ENCODE measurements at places on chromosomes 1 and 21.
A peak's percentile ranks its signal among the peaks of the same experiment; 100 is the strongest.

DNA sequence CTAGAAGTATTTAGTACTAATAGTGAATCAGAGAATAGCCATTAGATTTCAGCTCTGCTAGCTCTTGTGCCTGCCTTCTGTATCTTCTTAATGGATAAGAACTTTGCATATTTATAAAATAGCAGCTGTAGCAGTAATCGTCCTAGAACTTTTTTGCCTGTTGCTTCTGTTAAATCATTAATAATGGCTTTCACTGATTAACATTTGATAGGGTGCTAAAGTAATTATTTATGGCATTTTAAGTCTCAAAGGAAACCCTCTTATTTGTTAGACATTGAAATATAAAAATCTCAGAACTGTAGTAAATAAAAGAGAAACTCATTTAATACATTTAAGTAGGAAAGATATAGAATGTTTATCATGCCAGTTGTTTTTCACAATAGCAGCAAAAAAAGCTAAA is 27.0 kb downstream of the SPEN start:
- DNase-seq: no peak

DNA sequence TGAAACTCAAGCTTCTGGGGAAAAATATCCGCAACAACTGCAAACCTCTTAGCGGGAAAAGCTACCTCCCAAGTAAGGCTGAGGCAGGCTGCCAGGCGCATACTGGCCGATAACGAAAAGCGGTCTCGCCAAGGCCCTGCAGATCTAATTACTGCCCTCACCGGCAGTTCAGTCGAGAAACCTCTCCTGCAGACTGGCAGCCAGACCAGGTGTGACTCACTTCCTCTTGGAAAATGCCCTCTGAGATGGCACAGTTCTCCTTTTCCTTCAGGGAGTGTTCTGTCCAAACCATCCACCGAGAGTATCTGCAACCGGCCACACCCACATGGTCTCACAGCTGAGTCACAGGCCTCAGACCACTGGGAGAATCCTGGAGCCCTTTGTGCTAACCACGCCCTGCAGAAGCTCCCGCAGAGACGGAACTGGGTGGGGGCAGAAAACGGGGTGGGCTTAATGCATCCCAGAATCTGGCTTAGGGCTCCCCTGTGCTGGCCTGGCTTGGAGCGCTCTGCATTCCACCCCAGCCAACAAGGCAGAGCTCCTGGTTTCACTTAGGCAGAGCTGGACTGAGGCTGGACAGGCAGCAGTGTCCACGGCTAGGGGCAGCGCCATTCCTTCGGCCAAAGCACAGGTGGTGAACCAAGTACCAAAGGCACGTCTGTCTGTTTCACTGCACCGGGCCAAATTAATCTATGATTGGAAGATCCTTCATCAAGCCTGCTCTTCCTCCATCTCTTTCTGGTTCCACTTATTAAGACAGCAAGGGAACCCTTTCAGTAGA is 1.2 kb downstream of the S100A10 start:
- DNase-seq: peak; percentile 95

GRCh38 chr1:28027660-28028059 is 60.8 kb downstream of the EYA3 start:
- DNase-seq: no peak

GRCh38 chr1:36137776-36138175 is 11.5 kb downstream of the TRAPPC3 start:
- DNase-seq: no peak

- no peak for DNase-seq
Measured at GRCh38 chr1:188423073-188423472, 1594.3 kb downstream of the PLA2G4A start.

DNA sequence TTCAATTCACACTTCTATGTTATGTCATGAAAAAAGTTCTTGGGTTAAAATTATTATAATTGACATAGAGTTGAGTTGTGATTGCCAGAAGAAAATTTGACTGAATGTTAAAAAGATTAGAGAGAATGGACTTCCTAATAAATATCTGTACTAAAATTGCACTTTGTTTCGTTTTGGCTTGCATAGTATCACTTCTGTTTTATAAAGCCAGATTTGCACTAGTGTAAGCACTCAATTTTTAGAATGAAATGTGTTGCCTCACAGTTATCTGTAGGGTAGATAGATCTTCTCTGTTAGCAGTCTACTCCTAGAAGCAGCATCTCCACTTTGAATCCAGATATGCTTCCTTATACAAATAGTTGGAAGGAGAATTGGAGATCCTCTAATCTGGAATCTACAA is 95.2 kb upstream of the MPC2 start:
- DNase-seq: no peak

- DNase-seq: no peak
Measured at GRCh38 chr1:58592522-58593134, 15.6 kb upstream of the TACSTD2 start.

DNA sequence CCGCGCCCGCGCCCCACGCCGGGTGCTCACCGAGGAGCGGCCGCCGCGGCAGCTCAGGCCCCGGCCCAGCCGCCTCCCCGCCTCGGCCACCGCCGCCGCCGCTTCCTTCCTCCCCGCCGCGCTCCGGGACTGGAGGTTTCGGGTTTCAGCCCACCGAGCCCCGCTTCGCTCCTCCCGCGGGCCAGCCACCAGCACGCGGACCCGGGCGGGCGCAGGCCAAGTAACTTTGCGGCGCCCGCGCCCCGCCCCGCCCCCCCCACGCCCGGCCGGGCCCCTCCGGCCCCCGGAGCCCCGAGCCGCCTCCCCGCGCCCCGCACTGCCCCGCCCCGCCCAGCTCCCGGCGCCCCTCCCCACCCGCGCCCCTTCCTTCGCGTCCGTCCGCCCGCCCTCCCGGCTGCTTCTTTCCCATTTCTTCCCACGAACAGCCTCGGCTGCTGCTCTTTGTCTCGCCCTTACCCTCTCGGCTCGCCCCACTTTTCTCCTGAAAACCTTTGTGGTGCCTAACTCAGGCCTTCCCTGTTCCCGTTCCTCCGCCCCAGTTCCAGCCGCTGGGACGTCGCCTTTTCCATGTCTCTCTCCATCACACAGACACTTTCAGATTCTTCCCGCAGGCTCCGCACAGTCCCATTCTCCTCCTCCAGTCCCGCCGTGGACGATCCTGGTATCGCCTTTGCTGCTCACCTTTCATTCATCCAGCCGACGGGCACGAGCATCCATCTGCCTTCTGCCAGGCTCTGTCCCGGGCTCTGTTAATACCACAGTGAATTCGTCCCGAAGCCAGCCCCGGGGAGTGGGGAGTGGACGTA is at the start of gene GPR161:
Gene GPR161, minus strand, starts transcription at position 222 of the 806 bp plus-strand sequence. CDS start 32,080 bp downstream, outside the sequence.
- peak; percentile 62 for DNase-seq

GRCh38 chr21:46131588-46131837 is 23.9 kb downstream of the FTCD start:
- no peak for DNase-seq
